ENCODE measurements at places on chromosomes 4 and X.

DNA sequence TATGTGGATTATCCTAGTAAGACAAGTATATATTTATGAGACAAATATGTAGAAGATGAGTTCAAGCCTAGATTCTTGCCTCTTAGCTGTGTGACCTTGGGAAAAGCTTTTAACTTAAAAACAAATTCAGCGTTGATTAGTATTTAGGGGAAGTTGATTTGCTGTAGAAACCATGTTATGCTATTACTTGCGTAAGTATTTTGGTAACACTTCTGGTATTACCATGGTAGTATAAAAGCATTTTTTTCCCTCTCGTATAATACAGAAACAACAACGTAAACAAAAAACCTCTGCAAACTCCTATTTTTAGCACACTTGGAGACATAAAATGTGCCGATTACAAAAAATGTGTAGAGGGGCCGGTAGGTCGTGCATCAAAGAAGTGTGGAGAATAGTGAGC lies 33.2 kb downstream of the STAG2 start:
- no peak for DNase-seq

- DNase-seq, result no peak
Observed at GRCh38 chr4:98612318-98613250, 45.8 kb downstream of the TSPAN5 start.

DNA sequence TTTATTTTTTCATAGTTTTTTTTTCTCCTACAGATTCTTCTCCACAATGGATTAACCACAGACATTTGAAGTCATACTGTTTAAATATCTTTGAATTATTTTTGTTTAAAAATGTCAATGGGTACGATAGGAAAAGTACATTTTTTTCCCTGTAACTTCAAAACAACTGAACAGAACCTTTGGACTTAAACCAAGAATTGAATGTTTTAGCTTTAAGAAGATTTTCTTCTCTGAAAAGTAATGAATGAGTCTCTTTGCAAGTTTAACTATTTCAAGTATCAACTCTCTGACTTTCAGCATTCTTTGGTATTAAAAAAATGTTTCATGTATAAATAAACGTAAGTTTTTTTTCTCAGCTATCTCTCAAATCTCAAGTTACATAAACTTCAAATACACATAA lies 364.3 kb downstream of the FBXO8 start:
- no peak for DNase-seq

GRCh38 chr4:25106363-25107151 lies 53.7 kb downstream of the SEPSECS start:
- DNase-seq, result no peak

DNA sequence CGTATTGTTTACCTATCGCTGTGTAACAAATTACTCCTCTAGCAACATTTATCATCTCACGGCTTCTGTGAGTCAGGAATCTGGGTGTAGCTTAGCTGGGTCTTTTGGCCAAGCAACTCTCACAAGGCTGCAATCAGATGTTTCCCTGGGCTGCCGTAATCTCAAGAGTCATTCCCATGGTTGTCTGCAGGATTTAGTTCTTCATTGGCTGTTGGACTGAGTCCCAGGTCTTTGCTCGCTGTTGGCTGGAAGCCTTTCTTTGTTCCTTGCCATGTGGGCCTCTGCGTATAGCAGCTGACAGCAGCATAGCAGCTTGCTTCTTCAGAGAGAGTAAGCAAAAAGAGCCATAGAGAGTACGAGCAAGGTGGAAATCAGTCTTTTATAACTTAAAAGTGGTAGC lies 16.8 kb downstream of the POLR2B start:
- no peak for DNase-seq

GRCh38 chr4:169996379-169997240 lies 29.6 kb downstream of the MFAP3L start:
- DNase-seq, result no peak

DNA sequence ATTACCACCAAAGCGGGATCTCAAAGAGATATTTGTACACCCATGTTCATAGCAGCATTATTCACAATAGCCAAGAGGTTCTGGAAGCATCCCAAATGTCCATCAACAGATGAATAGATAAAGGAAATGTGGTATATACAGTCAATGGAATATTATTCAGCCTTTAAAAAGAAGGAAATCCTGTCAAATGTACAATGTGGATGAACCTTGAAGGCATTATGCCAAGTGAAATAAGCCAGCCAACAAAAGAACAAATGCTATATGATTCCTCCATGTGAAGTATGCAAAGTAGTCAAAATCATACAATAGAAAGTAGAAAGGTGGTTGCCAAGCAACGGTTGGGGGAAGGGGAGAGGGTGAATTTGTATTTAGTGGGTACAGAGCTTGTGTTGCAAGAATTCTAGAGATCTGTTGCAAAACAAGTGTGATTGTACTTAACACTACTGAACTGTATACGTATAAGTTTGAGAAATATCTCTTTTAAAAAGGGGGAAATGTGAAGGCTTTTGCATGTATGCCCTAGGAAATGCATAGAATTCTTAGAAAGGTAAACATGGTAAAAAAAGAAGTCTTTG lies 5.0 kb upstream of the ZRSR2 start:
- no peak for DNase-seq

DNA sequence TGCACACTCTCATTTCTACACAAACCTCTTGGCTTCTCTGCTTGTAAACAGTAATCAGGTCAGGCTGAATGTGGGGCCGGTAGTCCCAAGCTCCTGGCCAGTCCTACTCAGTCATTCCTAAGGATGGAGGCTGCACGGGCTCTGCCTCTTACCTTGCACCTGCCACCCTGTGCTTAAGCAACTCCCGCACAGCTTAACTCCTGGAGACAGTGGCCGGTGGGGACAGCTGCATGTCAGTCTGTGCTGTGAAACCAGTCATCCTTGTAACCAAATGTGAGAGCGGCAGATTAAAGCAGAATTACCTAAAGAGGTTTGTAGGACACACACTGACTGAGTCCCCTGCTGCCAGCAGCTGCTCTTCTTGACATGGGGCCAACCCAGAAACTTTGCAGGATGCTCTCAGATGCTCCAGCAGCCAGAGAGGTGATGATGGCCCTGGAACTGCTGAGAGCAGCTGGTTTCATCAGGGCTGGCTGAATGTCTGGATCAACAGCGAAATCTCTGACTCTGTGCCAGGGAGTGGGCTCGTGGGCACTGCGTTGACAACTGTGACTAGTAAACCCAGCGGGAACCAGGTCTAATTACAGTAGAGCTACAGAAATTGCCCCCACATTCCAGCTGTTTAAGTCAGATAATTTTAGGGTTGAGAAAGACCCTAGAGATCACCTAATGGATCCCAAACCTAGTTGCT lies 123.7 kb downstream of the ANAPC4 start:
- DNase-seq, result no peak

DNA sequence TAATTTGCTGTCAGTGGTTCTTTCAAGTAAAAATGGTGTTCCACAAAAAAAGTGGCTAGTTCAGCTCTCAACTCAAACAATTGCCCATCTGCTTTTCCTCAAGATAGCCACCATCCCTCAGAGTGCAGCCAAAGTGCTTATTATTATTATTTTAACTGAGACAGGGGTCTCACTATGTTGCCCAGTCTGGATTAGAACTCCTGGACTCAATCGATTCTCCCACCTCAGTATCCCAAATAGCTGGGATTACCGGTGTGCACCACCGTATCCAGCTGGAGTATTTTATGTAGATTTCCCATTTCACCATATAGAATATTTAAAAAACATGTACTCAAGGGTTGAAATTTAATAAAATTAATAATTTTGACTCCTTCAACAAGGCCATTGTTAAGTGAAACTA lies 62.1 kb upstream of the USP9X start:
- no peak for DNase-seq

- no peak for DNase-seq
Observed at GRCh38 chrX:154321594-154321993, 26.0 kb downstream of the TKTL1 start.

DNA sequence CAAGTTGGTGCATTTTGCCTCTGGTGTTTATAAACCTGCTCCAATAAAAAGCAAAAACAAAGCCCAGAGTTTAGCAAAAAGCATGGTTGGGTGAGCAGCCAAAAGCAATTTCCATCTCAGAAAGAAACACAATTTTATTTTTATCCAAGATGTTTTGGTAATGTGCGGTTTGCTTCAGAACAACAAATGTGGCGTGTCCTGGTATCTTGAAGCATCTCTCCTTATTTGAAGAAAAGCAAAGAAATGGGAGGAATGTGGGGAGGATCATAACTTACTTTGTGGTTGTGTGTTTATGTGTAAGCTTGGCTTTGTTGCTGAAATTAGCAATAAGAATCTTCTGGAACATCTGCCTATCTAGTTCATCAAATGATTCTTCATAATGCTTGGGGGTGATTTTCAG lies 88.3 kb upstream of the DDX3X start:
- DNase-seq, result no peak

DNA sequence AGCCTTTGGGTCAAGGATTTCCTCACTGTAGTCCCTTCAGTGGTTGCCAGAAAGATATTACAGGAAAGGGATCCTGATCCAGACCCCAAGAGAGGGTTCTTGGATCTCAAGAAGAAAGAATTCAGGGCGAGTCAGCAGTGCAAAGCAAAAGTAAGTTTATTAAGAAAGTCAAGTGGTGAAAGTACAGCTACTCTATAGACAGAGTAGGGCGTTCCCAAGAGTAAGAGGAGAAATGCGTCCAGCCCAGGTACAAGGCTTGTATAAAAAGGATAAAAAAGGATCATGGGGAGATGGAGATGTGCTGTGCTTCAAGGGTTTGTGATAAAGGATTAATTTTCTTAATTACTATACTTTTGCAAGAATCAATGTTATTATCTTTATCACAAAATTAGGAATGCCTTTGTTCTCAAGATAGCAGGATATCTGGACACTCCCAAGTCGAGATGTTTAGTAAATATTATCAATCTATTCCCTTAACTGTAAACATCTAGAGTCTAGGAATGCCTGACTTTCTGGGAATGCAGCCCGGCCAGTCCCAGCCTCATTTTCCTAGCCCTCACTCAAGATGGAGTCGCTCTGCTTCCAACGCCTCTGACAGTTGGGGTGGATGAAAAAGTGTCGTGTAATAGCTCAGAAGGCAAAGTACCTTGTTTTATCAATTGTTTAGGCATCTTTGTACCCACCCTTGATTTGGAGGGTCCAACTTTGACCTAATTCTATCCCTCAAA lies 360.7 kb downstream of the GPM6A start:
- no peak for DNase-seq

DNA sequence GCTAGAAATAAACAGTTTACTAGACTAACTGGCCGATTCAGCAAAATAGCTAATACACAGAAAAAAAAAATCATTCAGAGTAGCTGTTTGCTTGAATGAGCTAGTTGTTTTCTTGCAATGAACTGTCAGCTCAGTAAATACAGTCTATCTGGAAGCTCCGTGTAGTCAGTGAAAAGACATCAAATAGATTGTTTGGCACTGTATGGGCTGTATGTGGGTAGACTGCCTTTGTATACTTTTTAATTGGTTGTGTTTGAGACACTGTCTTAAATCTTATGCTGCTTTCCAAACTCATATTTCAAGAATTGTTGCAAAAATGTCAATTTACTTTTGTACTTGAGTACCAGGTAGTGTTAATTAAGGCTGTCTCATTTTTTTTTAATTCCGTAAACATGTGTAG lies 61.6 kb upstream of the GPR174 start:
- DNase-seq, result no peak

- no peak for DNase-seq
Observed at GRCh38 chrX:39852491-39852890, 245.3 kb downstream of the BCOR start.

- no peak for DNase-seq
Observed at GRCh38 chr4:77652237-77652897, 46.7 kb downstream of the CXCL13 start.

DNA sequence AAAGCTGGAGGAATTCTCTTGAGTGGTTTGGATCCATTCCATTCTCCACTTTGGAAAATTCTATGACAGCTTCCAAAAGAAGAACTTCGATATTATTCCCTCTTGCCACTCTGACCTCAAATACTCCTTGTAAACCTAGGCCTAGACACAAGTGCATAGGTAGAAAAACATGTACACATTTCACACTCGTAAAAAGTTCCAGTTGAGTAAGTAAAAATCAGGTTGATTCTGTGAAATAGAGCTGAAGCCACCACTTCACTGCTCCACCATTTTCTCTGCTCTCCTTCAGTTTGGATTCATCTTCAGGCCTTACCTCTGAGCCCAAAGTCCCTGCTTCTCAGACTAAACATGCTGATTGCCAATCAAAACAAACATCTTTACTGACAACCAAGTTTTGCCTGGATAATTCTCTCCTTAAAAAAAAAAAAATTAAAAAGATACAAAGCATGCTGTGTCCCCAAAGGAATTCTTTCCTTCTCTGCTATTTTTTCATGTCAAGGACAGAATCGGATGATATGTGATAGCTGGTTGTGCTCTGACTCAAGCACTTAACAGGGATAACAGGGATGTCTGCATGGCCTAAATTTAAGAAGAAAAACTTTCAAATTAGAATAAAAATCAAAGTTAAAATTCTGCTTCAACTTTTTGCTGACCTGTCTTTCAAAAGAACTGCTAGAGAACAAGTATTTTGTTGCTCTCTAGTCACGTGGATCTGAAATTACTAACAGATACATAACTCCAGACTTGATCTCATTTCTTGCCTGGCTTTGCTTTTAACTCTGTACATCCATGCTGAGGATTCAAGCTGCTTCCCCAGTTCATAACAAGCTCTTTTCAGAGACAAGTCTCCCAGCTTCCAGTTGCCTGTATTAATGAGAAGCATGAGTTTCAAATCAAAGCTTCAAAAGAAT lies 420.9 kb upstream of the INTU start:
- no peak for DNase-seq

DNA sequence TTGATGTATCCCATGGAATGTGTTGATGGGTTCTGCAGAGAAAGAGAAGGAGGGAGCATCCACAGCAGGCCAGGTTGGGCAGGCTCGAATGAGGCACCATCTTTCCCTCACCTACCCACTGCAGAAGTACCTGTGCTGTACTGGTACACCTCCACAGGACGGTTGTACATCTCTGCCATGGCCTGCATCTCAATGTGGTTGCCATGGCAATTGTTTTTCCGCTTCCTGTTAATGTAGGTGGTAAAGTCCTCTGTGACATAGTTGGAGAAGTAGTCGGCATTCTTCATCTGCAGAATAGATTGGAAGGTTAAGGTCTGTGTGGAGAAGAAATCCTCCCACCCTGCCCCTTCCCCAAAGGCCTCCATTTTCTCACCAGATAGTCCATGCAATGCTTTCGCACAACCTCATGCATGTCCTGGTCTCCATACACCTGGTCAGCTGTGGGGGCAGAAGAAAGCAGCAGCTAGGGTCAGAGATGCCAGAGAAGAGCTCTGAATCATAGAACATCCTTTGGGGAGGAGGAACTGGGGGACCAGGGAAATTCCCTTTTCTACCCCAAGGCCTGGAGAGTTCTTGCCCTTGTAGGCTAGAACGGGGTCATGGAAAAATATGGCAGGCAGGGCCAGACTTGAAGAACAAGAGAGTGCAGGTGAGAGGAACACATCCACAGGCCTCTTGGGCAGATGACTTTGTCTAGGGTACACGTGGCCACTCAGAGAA lies 15.9 kb upstream of the PIM2 start:
- no peak for DNase-seq

DNA sequence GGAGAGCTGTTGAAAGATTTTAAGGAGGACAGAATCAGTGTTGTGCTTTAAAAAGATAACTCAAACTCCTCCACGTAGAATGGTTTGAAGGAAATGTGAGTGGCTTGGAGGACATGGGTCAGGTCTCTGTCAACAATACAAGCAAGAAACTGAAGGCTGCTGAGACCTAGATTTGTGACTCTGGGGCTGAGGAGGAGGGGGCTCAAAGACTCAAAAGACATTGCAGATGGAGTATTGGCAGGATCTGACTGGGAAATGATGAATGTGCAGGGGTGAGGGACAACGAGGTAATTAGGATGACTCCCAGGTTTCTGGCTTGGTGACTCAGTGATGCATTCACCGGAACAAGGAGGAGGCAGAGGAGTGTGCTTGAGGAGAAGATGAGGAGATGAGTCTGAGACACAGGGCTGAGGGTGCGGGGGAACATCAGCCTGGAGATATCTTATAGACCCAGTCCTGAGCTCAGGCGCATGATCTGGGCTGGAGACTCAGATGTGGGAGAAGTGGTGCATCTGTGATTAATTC lies 3.3 kb upstream of the RPS4X start:
- no peak for DNase-seq
